ENCODE measurements at places on chromosomes 11 and 22. TPM values are rescaled to one million over a fixed set of nuclear protein-coding genes. Genes with fewer than 3 reads are reported as not detected.

The LMO2 gene
- under 0.01 TPM for total RNA-seq

The USP2 gene
- total RNA-seq, result under 0.01 TPM

The NLRP14 gene
- under 0.01 TPM for total RNA-seq

The MPZL2 gene
- total RNA-seq, result not detected

DNA sequence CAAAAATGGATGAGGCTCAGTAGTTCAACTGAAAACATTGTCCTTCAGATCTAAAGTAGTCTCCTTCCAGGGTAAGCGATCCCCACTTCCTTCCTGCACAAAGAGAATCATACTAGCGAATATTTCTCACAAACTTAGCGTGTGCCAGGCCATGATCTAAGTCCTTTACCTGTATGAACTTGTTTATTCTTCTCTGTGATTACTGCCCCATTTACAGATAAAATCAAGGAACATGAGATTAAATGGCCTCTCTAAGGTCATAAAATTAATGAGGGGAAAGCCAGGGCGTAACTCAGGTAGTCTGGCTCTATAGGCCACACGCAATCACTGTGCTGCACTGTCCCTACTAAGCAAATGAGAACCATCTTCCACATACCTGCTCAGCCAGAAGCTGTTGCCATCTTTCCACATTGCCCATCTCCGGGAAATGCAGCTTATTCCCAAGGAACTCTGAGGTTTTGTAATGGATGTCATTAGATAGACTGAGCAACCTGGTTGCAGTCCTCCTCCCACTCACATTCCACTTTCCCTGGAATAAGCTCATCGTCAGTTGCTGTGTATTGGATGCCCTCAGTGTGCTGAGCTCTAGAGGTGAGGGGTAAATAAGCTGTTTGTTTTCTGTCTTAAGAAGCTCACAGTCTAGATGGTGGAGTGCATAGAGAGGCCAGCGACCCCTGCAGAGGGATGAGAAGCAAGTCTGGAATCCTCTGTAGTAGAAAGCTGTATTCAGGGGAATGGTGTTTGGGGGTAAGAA lies 146.3 kb downstream of the SNX19 start:
- DNase-seq, result no peak

DNA sequence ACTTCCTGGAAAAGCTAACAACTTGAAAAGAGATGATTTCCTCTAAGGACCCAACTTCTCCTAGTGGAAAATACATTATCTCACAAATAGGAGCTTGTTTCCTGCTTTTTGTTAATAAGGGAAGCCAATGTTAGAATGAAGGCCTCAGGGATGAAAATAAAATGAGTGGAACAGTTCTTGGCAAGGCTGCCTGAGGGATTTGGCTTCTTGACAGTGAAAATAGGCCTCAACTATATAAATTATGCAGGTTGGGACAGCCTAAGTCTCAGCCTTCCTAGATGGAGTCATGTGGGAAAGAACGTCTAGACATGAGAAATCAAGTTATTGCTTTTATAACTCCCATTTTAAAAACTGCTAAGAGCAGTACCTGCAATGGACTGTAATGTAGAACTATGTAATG lies 92.8 kb upstream of the FIBIN start:
- DNase-seq, result no peak

GRCh38 chr22:24965822-24966626 lies 13.5 kb downstream of the KIAA1671 start:
- peak; percentile 40 for DNase-seq

DNA sequence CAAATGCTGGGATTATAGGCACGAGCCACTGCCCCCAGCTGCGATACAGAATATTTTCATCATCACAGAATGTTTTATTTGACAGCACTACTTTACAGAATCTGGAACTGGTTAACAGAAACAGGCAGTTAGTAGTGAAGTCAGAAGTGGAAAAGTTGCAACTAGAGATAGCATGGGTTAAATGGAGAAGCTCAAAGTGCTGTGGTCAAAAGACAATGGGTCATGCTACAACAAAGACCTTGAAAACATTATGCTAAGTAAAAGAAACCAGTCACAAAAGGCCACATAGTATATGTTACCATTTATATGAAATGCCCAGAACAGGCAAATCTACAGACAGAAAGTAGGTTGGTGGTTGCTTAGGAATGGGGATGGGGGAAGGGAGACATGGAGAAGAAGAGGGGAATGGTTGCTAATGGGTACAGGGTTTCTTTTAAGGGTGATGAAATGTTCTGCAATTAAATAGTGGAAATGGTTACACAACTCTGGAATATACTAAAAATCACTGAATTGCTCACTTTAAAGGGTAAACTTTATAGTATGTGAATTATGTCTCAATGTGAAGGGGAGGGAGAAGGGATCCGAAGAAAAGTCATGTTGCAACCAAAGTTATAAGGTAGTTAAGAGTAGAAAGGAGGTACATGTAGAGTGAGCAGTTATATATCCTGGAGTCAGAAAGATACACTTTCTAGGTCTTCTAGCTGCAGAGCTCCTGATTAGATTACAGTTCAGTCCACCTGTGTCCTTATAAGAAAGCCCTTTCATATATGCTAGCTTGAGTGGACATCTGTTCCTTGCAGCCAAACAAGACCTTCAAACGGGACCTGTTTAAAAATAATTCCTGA lies 46.3 kb upstream of the RAPSN start:
- DNase-seq, result peak; percentile 87

DNA sequence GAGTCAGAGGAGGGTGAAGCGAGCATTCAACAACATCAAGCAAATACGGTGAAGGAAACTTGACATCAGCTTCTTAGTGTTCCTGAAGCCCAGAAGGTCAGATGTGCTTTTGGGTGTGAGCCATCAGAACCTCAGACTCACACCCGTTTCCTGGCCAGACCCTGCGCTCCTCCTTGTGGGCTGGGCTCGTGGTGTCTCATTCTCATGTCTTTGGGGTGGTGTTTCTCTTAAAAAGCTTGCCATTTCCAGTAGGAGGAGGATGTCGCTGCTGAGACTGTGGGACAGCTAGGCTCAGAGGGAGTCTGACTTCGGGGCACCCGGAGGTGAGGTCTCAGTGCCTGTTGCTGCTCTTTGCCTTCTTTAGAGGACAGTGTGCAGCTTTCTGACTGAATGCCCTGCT lies 24.2 kb downstream of the PPFIBP2 start:
- no peak for DNase-seq

DNA sequence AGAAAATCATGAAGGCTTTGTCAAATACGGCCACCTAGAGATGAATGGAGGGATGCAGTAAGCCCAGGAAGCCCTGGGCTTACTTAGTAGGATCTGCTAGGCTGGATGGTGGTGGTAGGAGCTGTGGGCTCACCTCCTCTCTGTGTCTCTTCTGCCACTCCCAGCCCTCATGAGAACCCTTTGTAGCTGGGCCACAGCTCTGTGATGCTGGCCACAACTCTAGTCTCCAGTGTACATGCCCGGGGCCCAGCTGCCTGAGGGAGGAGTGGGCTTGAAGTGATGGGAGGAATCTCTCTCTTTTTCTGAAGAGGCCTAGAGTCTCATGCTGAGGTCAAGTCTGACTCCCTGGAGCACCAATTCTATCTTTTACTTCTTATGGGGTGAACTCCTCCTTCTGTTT lies 32.4 kb upstream of the SYT13 start:
- no peak for DNase-seq

- DNase-seq, result no peak
Observed at GRCh38 chr11:133082841-133083488, 449.3 kb downstream of the OPCML start.

- DNase-seq, result no peak
Observed at GRCh38 chr11:69385144-69385820, 91.3 kb downstream of the MYEOV start.

DNA sequence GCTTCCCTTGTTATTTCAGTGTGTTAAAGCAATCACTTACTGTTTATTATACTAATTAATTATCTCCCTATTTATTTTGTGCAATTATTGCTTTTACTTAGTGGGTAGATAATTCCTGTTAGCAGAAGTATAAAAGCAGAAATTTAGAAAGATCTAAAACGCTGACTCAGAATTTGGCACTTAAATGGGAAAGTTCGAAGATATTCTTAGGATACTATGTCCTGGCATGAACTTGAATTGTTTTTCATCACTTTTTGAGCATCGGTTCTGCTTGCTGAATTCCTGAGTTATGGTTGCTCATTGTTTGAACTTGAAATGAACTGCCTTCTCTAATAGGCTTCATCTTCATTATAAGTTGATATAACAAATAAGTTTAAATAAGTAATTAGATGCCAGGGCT lies 325.4 kb downstream of the JRKL start:
- DNase-seq, result no peak

DNA sequence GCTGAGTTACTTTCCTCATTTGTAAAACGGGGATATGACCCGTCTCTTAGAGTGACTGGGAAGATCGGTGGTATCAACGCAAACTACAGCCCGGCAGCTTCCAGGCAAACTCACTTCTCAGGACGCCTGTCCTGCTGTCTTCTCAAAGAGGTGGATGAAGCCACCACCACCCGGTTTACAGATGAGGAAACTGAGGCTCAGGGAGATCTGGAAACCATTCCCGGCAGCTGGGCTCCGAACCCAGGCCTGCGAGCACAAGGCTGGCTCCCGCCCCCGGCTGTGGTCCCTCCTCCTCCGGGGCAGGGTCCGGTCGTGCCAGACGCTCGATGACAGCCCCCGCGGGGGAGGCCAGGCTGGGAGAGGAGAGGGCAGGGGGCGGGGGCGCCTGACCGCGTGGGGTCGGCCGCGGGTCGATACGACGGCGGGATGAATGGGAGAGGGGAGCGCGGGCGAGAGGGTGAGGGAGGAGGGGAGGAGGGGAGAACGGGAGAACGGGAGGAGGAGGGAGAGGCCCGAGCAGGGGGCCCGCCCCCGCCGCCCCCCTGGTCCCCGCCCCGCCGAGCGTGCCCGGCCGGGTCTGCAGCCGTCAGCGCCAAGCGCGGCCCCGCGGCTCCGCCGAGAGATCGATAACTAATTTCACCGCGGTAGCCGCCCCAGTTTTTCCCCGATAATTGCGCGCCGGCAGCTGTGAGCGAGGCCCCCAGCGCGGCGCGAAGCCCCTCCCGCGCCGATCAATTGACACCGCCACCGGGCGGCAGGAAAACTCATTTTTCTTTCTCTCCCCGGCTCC lies 14.0 kb downstream of the IGLL1 start:
- DNase-seq, result no peak

DNA sequence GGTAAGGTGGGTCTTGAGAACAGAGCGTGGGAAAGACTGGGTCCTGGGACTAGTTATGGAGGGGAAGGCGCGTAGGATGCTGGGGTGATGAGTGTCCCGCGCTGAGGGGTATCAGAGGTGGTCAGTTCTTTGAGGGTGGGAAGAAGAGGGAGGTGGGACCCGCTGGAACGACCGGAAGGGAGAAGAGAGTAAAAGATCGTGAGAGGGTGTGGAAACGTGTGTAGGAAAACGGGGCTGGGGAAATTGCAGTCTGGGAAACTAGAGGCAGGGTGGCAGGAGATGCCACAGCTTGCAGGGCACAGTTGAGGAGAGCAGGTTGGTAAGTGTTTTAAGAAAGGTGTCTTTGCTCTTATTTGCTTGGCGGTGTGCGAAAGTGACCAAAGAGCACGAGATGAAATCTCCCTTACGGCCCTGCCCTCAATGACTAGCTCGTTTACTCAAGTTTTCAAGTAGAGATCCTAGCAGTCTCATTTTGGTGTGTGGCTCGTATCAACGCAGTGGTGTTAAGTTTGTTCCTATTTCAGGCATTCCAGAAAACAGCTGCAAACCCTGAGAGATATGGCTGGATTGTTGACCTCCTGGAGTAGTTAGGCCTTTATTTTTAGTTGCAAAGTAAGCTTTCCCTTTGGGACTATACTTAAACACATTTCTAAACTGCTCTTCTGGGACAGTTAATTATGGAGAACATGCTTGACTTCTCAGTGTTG lies 615 bp downstream of the STT3A start:
- DNase-seq, result peak; percentile 49

DNA sequence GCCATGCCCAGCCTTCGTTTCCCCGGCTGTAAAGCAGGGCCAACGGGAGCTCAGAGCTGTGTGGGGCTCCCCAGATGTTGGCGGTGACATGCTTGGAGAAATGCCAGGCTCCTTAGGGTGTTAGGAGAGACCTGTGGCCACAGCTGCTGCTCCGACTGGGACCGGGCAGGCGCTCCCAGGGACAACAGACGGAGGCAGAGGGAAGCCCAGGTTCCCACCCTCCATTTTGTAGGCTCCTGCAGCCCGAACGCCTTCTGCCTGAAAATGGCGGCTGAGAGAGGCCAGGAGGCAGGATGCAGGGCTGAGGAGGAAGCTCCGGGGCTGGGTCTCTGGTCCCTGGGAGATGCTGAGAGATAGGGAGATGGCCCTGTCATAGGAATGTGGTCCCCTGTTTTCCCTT lies 10.0 kb downstream of the CD6 start:
- no peak for DNase-seq

DNA sequence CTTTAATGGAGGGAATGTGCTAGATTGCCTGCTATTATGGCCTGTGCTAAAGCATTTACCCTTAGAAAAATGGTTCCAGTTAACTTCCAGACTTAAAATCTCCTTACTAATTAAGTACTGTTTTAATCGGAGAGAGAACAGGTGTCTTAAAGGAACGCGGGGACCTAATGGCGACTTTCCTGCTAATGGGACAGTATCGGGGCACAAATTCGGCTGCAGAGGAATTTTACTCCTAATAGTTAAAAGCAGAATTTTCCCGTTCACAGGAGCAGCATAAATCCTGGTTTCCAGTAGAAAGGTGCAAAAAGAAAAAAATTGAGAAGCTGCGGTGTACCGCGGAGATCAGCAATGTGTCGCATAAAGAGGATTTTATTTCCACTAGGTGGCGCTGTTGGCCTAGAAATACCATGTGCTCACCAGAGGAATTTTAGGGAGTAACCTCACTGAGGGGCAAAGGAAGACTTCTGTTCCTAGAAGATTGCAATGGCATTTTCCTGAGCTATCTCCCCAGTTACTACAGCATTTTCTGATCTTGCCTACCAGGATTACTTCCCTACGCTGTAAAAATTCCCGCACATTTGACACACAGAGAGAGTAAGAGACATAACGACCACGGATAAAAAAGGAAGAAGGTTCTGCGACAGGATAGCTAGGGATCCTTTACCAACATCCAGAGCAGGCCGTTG lies 44.5 kb downstream of the ZNF280B start:
- DNase-seq, result peak; percentile 74

- DNase-seq, result no peak
Observed at GRCh38 chr22:24455751-24456426, 28.5 kb downstream of the ADORA2A start.

GRCh38 chr11:96293598-96294021 lies 49.4 kb downstream of the MAML2 start:
- DNase-seq, result no peak

- peak; percentile 66 for DNase-seq
Observed at GRCh38 chr11:88301488-88302140, 35.9 kb downstream of the CTSC start.

- DNase-seq, result peak; percentile 92
Observed at GRCh38 chr11:93484716-93485115, 58.5 kb downstream of the SMCO4 start.
